ENCODE measurements at places on chromosomes 3 and 15.

DNA sequence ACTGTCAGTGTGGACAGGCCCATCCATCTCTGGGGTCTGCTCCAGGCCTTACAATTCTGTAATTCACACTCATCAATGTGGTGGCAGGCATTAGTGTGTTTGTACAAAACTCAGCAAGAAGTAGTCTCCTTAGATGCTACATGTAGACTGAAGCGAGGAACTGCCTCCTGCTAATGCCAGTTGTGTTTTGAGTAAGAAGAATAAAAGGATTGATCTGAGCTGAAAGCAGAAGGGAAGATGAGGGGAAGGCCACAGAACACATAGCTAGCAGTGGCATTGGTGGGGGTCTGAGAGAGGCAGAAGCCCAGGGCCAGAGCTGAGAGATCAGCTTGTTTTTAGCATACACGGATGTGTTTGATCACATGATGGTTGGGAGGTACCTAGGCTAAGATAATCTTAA, 144.1 kb downstream of the TIGIT start:
- no peak for DNase-seq

DNA sequence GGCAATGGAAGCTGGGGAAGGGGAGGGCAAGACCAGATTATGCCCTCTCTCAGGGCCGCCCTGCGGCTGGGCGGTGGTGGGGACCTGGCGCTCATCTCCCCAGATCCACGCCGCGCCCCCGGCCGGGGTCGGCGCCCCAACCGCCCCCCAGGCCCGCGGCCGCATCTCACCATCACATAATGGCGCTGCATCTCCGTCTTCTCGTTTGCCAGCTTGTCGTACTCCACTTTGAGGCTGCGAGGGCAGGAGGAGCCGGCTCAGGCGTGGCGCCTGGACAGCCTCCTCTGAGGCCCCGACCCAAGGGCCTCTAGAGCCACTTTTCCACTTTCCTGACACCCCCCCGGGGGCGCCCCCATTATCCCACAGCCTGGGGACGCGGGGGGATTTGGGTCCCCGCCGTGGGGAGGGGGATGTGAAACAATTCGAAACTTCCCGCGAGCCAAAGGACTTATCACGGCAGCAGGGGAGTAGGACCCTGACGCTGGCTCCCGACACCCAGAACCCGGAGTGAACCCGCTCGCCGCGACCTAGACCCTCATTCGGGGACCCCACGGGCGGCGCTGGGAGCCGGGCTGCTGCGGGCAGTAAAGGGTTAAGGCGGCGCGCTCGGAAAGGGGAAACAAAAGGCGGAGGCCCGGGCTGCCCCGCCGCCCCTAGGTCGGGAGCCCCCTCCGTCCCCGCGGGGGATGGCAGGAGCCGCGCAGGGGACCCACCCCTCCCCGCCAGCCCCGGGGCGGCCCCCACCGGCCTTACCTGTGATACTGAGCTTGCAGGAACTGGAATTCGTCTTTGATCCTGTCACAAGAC, 2.1 kb downstream of the TLE3 start:
- peak; percentile 42 for DNase-seq

DNA sequence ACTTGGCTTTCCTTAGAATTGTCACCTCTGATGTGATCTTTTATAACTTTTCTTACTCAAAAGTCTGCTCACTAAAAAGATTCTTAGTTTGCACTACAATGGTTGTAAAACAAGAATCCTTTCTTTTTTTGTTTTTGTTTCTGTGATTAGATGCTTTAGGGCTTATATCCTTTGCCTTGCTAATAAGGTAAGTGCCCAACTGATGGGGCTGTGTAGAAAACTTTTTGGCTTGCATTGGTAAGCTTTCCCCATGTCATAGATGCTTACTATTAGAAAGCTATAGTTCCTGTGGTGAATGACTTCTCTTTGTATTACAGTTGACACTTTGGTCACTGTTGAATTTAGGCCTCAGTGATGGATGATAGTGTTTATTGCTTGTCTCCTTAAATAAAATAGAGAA, 5.1 kb downstream of the ABHD5 start:
- DNase-seq: no peak

DNA sequence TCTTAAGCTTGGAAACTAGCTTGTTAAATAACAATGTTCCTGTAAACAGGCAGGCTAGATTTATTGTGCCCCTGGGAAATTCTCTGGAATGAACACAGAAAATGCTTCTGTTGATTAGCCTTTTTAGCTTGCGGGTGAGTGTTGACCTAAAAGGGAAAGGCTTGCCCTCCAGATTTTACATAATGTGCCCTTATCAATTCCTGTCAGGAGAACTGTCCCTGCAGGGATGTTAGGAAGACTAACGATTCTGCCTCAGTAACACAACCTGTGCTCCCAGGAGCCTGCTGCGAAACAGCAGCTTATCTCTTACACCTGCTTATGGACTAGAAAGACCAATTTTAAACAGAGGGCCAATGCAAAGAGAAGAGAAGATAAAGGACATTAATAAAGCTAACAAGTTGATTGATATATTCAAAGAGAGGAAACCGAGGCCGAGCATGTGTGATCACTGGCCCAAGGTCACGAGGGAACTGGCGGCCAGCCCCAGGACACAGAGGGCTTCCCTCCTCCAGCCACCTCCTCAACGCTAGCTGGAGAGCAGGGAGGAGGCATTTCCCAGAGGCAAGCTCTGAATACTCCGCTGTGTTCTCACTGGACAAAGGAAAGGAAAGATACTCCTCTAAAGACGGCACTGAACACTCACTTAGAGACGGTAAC, 48.4 kb upstream of the TJP1 start:
- no peak for DNase-seq

- DNase-seq: no peak
Observed at GRCh38 chr3:161148832-161149475, 43.8 kb upstream of the B3GALNT1 start.

GRCh38 chr3:139358841-139359562, 15.2 kb downstream of the MRPS22 start:
- no peak for DNase-seq

GRCh38 chr3:107690522-107691138, 167.9 kb downstream of the BBX start:
- no peak for DNase-seq

DNA sequence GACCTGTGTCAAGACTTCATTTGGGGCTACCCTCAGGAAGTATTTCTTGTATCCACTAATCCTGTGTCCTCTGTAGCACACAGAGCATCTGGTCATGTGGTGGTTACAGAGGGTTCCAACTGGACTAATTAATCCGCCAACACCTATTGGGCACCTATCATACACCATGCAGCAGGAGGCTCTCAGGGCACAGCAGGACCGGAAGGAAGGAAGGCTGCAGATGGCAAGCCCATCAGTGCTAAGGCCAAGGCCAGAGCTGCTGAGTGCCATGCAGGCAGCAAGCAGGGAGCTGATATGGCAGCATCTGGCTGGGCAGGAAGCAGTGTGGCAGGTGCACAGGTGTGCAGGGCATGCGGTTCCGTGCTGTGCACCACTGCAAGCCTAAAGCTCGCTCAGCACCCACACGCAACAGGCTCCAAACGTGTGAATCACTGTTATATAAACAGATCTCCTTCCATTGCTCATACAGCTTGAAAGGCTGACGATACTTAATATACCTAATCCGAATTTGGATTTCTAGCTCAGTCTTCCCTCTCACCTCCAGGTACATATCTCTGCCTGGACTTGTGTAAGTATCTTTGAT, 64.4 kb upstream of the SNRPA1 start:
- no peak for DNase-seq

DNA sequence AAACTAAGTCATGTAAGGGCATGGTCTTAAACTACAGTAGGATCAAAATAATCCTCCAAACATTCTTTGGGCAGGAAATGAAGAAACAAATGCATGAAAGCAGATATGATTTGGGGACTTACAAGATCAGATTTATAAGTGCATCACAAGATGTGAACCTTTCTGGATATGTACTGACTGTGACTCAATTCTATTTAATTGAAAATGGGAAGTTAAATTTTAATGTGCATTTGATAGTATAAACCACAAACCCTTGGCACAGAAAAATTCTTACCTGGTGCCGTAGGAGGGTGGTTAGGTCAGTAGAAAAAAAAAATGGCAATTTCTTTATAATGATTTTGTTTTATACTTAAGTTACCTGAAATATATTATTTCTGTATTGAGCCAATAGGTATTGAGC, 262.5 kb upstream of the TGFBR2 start:
- no peak for DNase-seq

All from activated T-cell treated with anti-CD3 and anti-CD28 coated beads, Interleukin-2, amount 50 U/mL, for 1 hour (primary cell).